ENCODE measurements at places on chromosomes 3 and 15.

DNA sequence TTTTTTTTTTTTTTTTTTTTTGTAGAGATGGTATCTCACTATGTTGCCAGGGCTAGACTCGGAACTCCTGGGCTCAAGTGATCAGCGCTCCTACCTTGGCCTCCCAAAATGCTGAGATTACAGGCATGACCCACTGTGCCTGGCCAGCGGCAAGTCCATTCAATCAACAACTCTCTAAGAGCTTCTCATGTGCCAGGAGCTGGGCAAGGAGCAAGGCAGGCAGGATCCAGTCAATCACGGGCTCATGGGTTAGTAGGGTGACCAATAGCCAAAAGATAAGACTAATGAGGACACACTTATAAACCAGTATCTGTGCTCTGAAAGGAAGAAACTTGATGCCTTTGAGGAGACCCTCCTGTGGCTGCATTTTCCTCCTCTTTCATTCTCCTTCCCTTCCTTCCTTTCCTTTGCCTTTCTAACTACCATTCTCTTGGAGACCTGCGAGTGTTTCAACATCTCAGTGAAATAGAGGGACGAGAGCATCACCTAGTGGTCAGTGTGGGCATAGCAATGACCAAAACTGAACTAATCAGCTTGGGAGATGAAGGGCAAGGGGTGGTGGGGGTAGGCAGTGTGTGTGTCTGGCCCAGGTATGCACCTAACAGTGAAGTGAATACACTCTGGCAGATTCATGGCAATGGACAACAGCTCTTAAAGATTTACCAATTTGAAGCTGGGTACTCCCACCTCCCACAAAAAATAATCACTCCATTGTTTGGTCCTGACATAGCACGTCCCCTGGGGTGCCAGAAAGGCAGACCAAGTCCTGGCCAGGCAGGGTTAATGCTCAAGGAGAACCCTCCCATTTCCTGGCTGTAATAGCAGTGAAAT is 6.3 kb downstream of the RPP25 start:
- DNase-seq, result peak; percentile 69

- no peak for DNase-seq
Measured at GRCh38 chr3:37956723-37957538, 33.7 kb upstream of the VILL start.

GRCh38 chr15:65032801-65033537 is 3.5 kb upstream of the MTFMT start:
- peak; percentile 54 for DNase-seq

- DNase-seq, result no peak
Measured at GRCh38 chr3:160616311-160616710, 50.9 kb upstream of the KPNA4 start.

GRCh38 chr3:82800248-82800647 is 1038.8 kb upstream of the GBE1 start:
- no peak for DNase-seq
